ENCODE measurements at places on chromosomes 1 and 21. TPM values are rescaled to one million over a fixed set of nuclear protein-coding genes. Genes with fewer than 3 reads are reported as not detected.
A peak's percentile ranks its signal among the peaks of the same experiment; 100 is the strongest.

The SLC1A7 gene
- total RNA-seq, result 1.1 TPM

The GUCA2B gene
- not detected for total RNA-seq

The LGR6 gene
- total RNA-seq, result not detected

GRCh38 chr1:172041102-172041501 lies 199.8 kb downstream of the DNM3 start:
- no peaks in the 10 kb centered on the region for H3K36me3 ChIP-seq
- H3K27me3 ChIP-seq, result no peaks in the 10 kb centered on the region
- no peaks in the 10 kb centered on the region for H3K4me1 ChIP-seq
- no peak overlapping the region for H3K27ac ChIP-seq
- no peak overlapping the region for H3K4me3 ChIP-seq

GRCh38 chr1:165116171-165116570 lies 240.3 kb downstream of the LMX1A start:
- no peak overlapping the region for H3K27ac ChIP-seq
- H3K4me3 ChIP-seq, result no peak overlapping the region
- peaks cover 24% of the 10 kb centered on the region for H3K27me3 ChIP-seq
- no peak for DNase-seq
- H3K4me1 ChIP-seq, result no peaks in the 10 kb centered on the region
- H3K36me3 ChIP-seq, result no peaks in the 10 kb centered on the region

- H3K27ac ChIP-seq, result no peak overlapping the region
- DNase-seq, result no peak
- H3K36me3 ChIP-seq, result peaks cover 17% of the 10 kb centered on the region
- no peak overlapping the region for H3K4me3 ChIP-seq
- H3K4me1 ChIP-seq, result peaks cover 9% of the 10 kb centered on the region
- H3K27me3 ChIP-seq, result no peaks in the 10 kb centered on the region
Measured at GRCh38 chr21:15842565-15842880, 112.7 kb downstream of the USP25 start.

- H3K4me3 ChIP-seq, result no peak overlapping the region
- H3K27me3 ChIP-seq, result no peaks in the 10 kb centered on the region
- no peaks in the 10 kb centered on the region for H3K4me1 ChIP-seq
- no peak overlapping the region for H3K27ac ChIP-seq
- DNase-seq, result no peak
- no peaks in the 10 kb centered on the region for H3K36me3 ChIP-seq
Measured at GRCh38 chr1:28309702-28310101, 19.1 kb upstream of the MED18 start.

DNA sequence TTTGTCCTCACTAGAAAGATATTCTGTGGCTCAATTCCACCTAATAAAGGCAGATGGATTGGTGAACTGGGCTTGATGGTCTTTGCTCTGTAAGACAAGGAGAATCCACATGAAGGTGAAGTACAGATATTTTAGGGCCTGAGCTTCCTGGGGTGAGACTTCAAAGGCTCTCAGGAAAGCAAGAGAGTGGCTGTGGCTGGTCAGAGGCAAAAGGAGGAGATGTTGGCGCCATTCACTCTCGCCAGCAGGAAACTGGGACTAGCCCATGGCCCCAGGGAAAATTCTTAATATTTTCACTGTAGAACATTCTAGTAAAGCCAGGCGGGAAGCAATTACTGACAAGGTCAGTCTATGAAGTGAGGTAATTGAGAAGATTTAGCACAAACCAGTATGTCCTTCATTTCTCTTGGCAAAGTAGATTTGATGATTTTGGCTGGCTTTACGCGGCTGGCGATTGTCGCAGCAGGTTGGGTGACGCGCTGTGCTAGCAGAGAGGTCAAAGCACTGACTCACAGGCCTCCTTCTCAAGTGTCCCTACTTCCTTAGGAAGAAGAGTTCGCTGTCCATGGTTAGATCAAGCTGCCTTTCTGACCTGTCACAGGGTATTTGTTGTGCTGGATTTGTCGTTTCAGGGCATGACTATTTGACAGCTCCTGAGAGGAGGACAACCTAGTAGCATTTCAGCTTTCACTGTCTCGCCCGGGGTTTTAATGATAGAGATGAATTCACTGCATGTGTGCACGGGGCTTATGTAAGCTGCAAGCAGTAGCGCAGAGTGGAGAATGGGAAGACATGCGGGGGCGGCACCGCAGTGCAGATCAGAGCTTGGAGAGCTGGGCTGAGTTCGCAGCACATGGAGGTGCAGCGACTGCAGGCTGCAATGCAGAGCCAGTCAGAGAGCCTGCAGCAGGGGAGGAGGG lies 32.7 kb downstream of the XCL1 start:
- peak; percentile 86 for DNase-seq
- H3K27ac ChIP-seq, result peak overlapping the region; percentile 100
- H3K36me3 ChIP-seq, result no peaks in the 10 kb centered on the region
- H3K4me1 ChIP-seq, result peaks cover 71% of the 10 kb centered on the region
- no peaks in the 10 kb centered on the region for H3K27me3 ChIP-seq

- no peak for DNase-seq
- H3K27ac ChIP-seq, result no peak overlapping the region
- no peaks in the 10 kb centered on the region for H3K27me3 ChIP-seq
- peaks cover 9% of the 10 kb centered on the region for H3K4me1 ChIP-seq
Measured at GRCh38 chr1:235054936-235055335, 73.7 kb downstream of the TOMM20 start.

DNA sequence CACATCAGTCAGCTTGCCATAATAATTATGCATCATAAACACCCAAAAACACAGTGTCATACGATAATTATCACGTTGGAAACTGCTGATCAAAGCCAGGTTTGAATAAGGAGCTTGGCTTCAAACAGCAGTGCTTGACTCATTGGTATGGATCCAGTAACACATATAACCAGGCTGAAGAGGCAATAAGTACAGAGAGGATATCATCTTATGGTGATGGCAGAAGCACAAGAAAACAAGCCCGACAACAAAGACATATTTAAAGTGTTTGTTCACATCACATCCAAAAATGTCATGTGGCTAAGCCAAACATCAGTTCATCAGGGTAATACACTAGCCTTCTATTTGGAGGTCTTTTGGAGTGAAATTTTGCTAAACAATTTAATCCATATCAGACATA lies 389.7 kb downstream of the NCAM2 start:
- no peaks in the 10 kb centered on the region for H3K4me1 ChIP-seq
- no peak overlapping the region for H3K4me3 ChIP-seq
- DNase-seq, result no peak
- no peaks in the 10 kb centered on the region for H3K27me3 ChIP-seq

GRCh38 chr1:921011-921837 lies 2.5 kb upstream of the SAMD11 start:
- peaks cover 32% of the 10 kb centered on the region for H3K4me1 ChIP-seq
- peaks cover 25% of the 10 kb centered on the region for H3K27me3 ChIP-seq
- no peak overlapping the region for H3K4me3 ChIP-seq
- H3K36me3 ChIP-seq, result no peaks in the 10 kb centered on the region

- no peak overlapping the region for H3K4me3 ChIP-seq
- H3K27ac ChIP-seq, result no peak overlapping the region
- DNase-seq, result no peak
Measured at GRCh38 chr1:64417803-64418202, 52.1 kb upstream of the CACHD1 start.

Data from gastrocnemius medialis (tissue), 4 donors.